ENCODE measurements at places on chromosomes 6 and 20. TPM values are rescaled to one million over a fixed set of nuclear protein-coding genes. Genes with fewer than 3 reads are reported as not detected.

- DNase-seq, result no peak
These were observed 95.3 kb upstream of the MAN1A1 start for GRCh38 chr6:119444642-119445557.

DNA sequence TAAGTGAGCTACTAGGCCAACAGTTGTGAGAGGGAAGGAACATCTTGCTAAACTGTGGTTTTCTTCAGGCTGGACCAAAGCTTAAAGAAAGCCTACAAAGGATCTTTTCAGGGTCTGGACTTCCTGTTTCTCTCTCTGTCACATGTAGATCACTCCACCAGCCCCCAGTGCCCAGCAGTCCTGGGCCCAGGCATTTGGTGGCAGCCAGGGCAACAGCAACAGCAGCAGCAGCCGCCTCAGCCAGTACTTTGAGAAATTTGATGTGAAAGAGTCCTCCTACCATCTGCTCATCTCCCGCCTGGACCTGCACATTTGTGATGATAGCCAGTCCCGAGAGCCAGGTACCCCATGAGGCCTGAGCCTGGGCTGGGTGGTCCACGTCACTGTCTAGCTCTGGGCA is 44.1 kb downstream of the BLTP3A start:
- DNase-seq, result no peak

- DNase-seq, result no peak
These were observed 2.1 kb downstream of the TFEB start for GRCh38 chr6:41733360-41733706.

DNA sequence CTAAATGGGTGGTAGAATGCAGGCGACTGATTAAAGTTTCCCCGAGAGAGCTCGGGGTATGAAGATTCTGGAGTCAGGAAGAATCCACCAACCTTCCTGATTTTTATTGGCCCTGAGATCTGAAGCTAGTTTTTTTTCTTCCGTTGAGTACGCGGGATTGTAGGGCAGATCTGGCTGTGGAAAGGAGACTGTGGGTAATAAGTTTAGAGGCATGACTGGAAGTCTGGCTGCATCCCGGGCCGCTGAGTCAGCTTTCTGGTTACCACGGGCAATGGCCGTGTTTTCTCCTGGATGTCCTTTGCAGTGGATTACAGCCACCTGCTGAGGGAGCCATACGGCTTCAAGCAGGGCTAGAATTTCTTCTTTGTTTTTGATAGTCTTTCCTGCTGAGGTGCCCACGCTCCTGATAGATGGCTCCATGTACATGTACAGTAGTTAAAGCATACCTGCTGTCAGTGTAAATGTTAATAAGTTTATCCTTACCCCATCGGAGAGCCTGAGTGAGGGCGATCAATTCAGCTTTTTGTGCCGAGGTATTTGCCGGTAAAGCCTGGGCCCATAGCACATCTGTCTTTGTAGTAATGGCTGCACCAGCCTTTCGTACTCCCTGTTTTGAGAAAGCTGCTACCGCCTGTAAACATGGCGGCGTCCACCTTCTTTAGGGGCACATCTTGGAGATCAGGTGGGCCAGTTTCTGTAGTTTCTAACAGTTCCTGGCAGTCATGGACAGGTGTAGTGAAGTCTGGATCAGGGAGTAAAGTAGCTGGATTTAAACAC is 154.0 kb downstream of the TRIM27 start:
- DNase-seq, result no peak

DNA sequence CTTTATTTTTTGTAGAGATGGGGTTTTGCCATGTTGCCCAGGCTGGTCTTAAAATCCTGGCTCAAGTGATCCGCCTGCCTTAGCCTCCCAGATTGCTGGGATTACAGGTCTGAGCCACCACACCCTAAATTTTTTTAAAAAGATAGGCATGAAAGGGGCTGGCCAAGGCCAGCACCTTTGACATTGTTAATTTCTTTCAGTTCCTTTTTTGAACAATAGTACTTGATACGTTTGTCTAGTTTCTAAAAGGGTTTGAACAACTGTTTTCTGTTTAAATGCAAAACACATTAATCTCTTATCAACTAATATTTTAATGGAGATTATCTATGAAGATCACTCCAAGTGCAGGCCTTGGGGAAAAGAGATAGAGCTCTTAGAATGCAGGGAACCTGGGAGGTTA is 37.6 kb upstream of the PTPRK start:
- no peak for DNase-seq

RAD21L1 gene
- total RNA-seq, result not detected

GRCh38 chr6:158536891-158537798 is 22.7 kb upstream of the TMEM181 start:
- no peak for DNase-seq

GRCh38 chr6:109892451-109893435 is 85.4 kb upstream of the GPR6 start:
- no peak for DNase-seq
